GM12892 (cell line): ENCODE measurements at places on chromosomes 3 and 15.

GRCh38 chr3:36606871-36607765, 157.2 kb downstream of the DCLK3 start:
- DNase-seq: no peak

DNA sequence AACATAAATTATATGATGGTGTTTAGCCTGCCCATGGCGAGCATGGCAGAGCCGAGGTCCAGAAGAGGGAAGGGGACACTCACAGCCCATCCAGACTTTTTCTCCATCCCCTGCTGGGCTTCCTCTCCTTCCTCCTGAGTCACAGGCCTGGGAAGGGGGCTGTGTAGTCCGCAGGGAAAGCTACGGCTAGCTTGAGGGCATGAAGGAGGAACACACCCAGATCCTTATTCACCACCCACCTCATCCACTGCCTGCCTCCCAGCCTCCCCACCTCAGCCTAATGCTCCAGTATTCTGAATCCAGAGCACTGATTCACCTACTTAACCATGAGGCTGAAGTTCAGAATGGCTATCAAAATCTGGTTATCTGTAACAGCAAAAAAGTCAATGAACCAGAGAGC, 97.8 kb downstream of the OXNAD1 start:
- DNase-seq: no peak

DNA sequence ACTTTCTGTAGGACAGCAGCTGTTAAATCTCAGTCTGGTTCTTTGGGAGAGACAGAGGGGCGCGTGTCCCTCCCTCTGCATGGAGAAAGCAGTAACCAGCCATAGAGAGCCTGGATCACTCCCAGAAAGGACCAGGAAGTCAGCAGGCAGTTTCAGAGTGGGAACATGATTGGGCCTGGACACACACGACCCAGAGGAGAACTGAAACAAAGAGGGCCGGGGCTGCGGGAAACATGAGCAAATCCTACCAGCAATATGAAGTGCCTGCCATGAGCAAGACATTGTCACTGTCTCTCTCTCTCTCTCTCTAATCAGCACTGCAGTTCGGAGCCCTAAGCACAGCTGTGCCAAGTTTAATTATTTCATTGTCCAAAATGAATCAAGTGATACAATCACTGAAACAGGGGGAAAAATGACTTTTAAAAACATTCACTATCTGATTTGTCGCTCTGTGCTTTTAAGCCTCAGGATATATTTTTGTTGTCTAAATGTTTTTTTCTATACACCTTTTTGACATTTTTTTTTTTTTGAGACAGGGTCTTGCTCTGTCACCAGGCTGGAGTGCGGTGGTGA, 17.6 kb downstream of the MUC13 start:
- DNase-seq: no peak

DNA sequence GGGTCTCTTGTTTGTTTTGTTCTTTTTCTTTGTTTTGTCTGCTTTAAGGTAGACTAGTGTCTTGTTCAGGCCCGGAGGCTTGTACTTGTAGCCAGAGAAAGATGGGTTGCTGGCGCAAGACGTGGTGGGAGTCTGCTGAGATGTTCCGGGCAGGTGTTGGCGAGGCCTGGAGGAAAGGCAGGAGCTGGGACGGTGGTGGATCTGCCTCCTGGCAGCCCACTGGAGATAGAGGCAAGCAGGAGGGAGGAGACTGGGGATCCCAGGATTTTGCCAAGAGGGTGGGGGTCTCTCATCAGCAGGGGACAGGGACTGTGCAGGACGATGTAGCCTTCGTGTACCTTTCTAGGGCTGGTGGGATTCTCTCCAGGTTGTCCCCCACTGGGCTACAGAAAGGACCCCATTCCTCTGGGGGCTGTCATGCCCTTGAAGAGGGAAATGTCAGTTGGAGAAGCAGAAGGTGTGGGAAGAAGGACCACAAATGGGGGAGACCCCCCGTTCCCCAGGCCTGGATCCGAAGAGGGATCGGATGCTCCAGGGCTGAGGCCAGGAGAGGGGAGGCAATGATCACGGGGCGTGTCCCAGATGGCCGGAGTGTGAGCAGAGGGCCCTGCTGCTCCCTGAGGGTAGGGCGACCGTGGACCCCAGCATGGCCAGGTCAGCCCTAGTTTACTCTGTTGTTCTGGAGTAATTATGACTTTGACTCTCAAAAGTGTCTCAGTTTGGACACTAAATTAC, 7.0 kb downstream of the CHAC1 start:
- DNase-seq: no peak

DNA sequence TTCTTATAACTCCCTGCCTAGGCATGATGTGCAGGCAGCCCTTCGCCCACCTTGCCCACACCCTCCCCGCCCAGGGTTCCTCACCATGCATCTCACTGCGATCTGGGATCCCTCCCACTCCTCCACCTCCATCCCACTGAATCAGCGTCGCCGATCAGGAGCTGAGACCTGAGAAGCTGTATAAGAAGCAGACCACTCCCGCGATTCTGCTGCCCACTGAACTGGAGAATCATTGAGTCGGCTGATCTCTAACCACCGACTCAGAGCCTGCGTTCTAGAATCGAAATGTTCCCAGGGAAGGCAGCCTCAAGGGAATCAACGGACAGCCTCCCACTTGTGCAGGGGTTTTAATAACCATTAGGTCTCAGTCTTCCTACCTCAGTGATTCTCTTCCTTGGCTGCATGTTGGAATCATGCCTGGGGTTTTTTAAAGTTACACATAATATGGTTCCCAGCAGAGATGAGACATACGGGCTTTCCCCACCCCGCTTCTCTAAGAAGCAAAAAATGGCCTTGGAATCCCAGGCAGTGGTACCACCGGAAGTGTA, 60.2 kb downstream of the TMEM44 start:
- DNase-seq: no peak

- DNase-seq: no peak
Measured at GRCh38 chr15:92997821-92998220, 91.2 kb downstream of the RGMA start.

DNA sequence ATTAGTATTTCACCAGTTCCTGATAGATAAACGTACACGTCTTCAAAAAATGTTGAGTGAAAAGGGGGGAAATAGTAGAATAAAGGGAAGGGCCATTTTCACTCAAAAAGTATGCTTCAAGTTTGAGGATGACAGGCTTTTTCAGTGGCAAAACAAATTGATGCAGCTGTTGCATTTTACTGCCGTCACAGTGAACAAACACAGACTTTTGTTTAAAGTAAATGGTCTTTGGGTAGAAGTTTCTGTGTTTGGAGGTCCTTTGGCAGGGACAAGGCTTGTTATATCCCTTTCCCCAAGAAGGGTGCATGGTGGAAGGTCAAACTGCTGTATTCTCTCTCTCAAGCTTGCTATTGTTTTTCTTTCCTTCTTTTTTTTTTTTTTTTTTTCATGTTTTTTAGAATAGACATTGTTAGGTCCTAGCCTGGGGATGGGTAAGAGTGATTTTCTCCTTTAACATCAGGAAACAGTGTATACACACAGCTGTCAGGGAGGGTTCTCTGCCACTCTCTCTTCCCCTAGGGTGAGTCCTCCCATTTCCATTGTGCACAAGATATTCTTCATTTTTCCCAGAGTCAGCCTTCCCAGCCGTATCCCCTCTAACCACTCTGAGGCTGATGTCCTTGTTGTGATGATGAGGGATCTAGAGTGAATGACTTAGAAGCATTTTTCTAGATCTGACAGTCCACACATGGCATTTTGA, 6.6 kb upstream of the SUCNR1 start:
- no peak for DNase-seq

GRCh38 chr3:54713455-54713854, 214.4 kb downstream of the LRTM1 start:
- DNase-seq: no peak

- DNase-seq: no peak
Measured at GRCh38 chr3:11726146-11726545, 82.4 kb upstream of the VGLL4 start.

- DNase-seq: no peak
Measured at GRCh38 chr3:113499081-113499480, 15.9 kb downstream of the SPICE1 start.

DNA sequence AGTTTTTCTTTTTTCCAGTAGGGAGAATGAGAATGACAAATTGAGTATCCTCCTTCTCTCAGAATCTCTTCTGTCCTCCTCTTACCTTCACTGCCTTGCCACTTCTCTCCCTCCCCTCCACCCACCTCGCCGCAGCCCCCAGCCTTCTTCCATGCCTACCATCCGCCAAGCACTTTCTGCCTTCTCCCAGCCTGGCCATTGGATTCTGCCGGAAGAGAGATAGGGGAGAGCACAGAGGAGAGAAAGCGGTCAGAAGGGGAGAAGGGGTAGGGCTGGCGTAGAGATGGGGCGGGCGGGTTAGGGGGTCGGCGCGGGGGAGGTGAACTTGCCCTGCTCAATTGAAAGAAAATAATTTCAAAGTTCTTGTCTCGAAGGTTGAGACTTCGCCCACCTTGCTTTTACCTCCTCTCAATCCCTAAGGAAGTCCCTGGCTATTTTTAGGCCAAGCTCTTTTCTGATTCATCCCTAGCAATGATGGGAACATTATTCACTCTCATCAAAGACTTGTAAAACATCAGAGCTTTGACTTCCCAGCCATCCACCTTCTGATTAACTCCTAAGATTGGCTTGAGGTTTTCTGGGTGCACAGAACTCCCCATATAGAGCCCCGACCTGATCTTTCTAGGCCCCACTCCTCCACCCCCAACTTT, 811 bp downstream of the C3orf52 start:
- no peak for DNase-seq

GRCh38 chr15:69167218-69167846, 6.9 kb downstream of the GLCE start:
- no peak for DNase-seq

- no peak for DNase-seq
Measured at GRCh38 chr3:187361835-187362234, 6.3 kb upstream of the RTP4 start.
